Stimulated activated CD8-positive, alpha-beta memory T cell treated with anti-CD3 and anti-CD28 coated beads, Interleukin-12 subunit alpha, Interleukin-12 subunit beta, amount 100 ng/mL, for 1 hour (primary cell): ENCODE measurements at places on chromosomes 16 and 17.

DNA sequence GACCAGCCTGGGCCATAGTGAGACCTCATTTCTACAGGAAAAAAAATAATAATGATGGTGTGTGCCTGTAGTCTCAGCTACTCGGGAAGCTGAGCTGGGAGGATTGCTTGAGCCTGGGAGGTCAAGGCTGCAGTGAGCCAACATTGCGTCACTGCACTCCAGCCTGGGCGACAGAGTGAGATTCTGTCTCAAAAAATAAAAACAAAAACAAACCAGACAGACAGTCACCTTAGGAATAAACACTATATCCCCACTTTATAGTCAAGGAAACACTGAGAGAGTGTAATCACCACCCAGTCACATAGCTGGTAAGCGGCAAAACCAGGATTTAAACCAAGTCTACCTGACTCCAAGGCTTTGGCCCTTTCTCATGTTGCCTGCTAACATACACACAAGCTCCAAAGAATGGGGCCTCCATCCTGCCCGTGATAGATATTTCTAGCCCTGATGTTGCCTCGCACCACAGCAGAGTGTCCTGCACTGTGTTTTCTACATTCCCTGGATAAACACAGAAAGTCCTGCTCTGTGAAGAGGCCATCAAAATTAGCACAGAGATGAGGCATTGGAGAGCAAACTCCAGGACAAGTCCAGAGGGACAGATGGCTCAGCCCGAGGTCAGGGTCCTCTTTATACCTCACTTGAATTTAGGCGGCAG is 66.1 kb upstream of the SMURF2 start:
- DNase-seq: no peak

DNA sequence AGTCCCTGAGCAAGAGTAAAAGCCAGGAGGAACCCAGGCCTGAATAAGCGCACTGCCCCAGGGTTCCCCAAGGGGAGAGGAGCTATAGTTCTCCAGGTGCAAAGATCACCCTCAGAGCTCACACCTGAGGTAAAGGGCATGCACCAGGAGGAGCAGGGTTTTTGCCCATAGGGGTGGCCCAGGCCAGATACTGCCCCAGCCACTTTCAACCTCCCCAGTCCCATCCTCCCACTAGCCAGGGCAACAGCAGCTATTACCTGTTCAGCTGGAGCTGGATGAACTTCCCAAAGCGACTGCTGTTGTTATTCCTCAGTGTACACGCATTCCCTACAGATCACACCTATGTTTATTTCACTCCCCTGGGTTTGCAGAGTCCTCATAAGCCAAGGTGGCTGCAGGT is 19.8 kb downstream of the MYO19 start:
- DNase-seq: no peak

GRCh38 chr17:67578142-67578457 is 139.6 kb upstream of the NOL11 start:
- no peak for DNase-seq

DNA sequence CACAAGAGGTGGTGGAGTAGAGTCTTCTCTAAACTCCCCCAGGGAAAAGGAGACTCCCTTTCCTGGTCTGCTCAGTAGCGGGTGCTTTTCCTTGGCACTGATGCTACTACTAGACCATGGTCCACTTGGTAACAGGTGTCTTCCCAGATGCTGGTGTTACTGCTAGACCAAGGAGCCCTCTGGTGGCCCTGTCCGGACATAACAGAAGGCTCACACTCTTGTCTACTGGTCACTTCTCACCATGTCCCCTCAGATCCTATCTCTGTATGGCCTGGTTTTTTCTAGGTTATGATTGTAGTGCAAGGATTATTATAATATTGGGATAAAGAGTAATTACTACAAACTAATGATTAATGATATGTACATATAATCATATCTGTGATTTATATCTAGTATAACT is 49.7 kb upstream of the ARL4D start:
- no peak for DNase-seq

DNA sequence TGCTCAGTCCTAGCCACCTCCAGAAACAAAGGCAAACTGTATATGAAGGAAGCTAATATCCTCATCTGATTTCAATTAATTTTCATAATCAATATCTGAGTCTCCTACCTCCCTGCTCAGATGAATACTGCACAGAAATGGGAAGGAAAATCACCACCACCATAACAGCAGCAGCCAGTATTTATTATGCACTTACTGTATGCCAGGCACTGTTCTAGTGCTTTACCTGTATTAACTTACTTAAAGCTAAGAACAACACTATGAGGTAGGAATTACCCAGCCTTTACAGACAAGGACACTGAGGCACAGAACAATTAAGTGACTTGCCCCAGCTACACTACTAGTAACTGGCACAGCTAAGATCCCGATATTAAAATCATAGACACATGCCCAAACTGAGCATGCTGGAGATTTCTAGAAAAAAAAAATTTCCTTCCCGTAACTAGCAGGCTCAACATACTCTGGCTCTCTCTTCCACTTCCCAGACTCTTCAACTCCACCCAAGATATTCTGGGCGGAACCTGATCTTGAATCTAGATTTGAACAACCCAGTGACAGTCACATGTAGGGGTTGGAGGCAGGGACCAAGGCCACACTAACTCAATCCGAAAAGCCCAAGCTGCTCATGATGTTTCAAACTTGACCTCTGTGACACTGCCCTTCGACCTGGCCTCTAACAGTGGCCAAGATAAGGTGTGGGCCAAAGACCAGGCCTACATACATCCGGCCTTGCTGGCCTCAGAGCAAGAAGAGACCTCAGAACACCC is 3.9 kb downstream of the TRIM25 start:
- DNase-seq: no peak

DNA sequence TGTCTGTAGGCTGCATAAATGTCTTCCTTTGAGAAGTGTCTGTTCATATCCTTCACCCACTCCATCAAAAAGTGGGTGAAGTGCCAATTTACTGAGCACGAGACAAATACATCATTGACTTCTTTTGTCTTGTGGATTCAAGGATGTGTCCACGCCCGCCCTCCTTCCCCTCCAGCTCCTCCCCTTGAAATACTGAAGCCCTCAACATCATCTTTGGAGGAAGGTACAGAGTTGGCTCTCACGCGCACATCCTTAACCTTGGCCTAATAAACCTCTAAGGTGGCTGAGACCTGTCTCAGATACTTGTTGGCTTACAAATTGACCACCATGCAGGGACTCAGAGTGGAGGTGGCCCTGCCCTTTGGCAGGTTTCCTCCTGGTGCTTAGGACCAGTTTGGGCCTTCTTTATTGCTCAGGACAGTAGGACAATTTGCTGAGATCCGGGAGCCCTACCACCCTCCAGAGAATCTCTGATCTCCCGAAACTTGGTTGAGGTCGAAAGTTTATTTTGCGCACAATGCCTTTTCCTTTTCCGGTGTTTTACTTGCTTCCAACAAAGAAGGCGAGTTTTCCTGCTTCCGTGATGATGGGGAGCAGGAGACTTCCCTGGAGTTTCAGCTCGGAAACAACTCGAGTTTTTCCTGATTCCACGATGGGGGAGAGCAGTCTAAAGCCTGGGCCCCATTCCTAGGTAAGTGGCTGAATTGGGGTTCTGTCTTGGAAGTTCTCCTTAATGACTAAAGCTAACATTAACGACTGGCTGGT is 14.1 kb upstream of the CDK10 start:
- DNase-seq: no peak

- no peak for DNase-seq
These were observed 51.1 kb upstream of the SOX9 start for GRCh38 chr17:72069586-72070202.
